ENCODE measurements at places on chromosomes 11 and 22. TPM values are rescaled to one million over a fixed set of nuclear protein-coding genes. Genes with fewer than 3 reads are reported as not detected.

GRCh38 chr11:103202048-103202651 lies 92.9 kb downstream of the DYNC2H1 start:
- H3K4me3 ChIP-seq: no peak overlapping the region
- no peaks in the 10 kb centered on the region for H3K4me1 ChIP-seq
- no peaks in the 10 kb centered on the region for H3K36me3 ChIP-seq
- no peak overlapping the region for H3K27ac ChIP-seq

DNA sequence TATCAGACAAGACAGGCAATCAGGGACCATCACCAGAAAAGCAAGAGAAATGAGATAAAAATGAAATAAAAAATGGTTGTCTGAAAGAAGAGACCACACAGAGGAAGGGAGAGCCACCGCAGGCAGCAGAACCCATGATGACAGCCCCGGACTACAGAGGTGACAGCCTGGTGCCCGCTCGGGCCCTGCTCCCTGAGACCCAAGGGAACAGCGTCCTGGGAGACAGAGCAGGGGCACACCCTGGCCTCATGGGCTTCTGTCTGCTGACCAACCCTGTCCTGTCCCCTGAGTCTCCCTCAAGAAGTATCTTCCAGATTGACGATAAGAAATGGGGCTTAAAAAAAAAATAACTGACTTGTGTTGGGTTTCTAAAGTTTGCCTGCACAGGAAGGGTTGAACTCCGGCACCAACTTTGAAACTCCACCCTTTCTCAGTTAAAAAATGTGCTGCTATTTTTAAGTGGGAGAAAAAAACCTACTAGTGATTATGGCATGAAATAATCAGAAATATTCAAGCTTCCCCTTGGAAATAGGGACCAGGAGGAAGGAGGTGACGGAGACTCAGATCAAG lies 70.1 kb upstream of the TTLL12 start:
- DNase-seq: no peak
- H3K4me3 ChIP-seq: no peak overlapping the region
- H3K36me3 ChIP-seq: no peaks in the 10 kb centered on the region
- no peaks in the 10 kb centered on the region for H3K4me1 ChIP-seq
- H3K27me3 ChIP-seq: no peaks in the 10 kb centered on the region
- H3K27ac ChIP-seq: no peak overlapping the region

- no peak for DNase-seq
- no peaks in the 10 kb centered on the region for H3K36me3 ChIP-seq
- no peaks in the 10 kb centered on the region for H3K4me1 ChIP-seq
- no peak overlapping the region for H3K27ac ChIP-seq
These were observed 7.8 kb upstream of the RTL6 start for GRCh38 chr22:44505796-44506354.

DNA sequence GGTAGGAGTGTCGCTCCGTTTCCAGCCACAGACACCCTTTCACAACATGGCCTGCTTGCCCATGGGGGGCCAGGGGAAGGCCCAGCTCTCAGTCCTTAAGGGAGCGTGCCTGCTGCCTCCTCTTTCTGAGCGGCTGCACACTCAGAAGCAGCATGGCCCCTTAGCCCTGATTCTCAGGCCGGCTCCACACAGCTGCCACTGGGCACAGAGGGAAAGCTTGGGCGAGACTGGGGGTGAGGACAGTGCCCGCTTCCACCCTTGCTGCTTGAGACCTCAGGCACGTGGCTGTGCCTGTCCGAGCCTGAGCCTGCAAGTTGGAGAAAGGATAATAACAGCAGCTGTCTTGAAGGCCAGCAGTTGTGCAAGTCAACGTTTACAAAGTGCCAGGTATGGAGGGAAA lies 416.3 kb downstream of the SHANK2 start:
- no peaks in the 10 kb centered on the region for H3K4me1 ChIP-seq
- no peak for DNase-seq
- no peaks in the 10 kb centered on the region for H3K36me3 ChIP-seq
- H3K4me3 ChIP-seq: no peak overlapping the region

DNA sequence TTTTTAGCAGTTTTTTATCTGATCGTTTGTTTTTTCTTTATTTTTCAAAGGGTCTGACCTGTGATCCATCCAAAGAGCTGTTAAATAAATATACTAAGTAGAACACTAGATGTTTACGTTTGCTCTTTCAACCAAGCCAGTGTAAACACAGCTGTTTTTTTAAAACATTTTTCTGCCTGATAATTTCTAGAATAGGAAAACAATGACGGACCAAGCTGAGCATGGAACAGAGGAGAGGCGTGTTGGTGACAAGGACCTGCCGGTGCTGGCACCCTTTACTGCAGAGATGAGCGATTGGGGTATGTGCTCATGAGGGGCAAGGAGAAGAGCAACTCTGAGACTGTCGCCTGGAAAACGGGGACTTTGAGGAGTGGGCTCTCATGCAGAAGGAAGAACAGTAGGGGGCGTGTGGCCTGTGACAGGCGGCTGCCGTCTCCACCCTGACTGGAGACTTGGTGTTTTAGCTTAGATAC lies 28.6 kb upstream of the PANX2 start:
- no peak overlapping the region for H3K27ac ChIP-seq
- no peak overlapping the region for H3K4me3 ChIP-seq
- no peaks in the 10 kb centered on the region for H3K36me3 ChIP-seq
- peak; percentile 3 for DNase-seq

ANGPTL5 gene
- not detected for total RNA-seq

Measured in uterus (tissue), 4 donors.